SW 1271 (cell line): ENCODE measurements at places on chromosomes 1 and 21.

DNA sequence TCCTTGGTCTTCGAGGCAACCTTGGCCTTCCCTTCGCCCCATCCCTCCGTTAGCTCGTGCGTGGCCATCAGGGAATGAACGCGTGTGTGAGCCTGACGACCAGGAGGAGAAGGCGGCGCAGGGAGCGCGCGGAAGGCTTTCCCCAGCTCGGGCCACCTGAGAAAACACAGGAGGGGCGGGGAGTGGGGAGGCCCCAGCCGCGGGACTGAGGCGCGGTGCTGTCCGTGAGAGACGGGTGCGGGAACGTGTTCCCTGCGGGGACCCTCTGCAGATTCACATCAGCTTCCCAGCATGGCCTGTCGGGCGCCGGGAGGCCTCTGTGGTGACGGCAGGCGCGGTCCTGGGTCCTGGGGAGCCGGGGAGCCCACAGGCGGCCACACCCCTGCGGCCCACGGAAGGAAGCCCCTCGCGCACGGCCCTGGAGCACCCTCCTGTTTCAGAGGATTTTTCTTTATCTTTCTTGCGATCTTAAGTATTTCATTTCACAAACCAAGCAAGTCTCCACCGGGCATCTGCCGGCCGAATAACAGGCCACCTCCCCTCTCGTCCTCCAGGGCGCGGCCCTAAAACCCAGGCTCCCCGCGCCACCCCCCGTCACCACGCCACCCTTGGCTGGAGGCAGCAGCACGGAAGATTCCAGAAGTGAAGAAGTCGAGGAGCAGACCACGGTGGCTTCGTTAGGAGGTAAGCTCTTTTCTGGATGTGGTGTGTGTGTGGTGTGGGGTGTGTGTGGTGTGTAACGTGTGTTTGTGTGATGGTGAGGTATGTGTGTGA, 66.3 kb downstream of the SLC19A1 start:
- DNase-seq = no peak

- no peak for DNase-seq
These were observed 1.3 kb downstream of the FAM20B start for GRCh38 chr1:179026813-179027669.

GRCh38 chr1:2868571-2869195, 67.2 kb upstream of the TTC34 start:
- DNase-seq = no peak

DNA sequence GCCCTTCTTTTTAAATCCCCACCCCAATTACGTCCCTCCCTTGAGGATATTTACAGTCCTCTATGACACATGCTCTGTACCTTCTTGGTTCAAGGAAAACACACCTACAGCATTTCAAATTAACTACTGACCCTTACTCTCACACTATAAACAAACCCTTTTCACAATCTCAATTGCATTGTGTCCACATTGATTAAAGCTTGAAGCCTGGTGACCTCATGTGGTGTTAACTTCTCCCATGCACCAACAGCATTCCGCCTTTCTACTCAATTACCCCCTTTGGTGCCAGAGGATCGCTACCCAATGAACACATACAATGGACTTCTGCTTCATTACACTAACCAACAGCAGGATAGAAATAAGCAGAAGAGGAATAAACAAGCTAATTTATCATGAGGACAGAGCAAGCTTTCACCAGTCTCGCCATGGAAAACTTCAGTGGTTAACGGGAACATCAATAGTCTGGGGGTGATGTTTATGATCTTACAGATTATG, 15.2 kb downstream of the WLS start:
- DNase-seq = no peak

DNA sequence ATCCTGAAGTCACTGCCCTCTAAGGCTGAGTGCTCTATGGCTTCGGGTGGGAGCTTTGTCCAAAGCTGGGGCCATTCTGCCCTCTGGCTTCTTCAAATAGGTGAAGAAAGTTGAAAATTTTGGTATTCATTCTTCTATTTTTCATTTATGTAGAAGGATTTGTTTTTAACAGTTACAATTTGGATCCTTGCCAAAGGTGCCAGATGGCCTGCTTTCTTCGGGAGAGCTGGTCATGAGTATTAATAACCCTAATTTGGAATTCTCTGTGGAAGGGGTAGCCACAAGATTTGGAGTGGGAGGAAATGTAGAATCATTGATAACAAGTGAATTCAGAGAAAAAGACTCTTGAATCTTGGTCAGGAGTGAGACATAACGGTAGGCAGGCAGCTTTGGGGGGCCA, 370.4 kb upstream of the ST6GALNAC5 start:
- no peak for DNase-seq

DNA sequence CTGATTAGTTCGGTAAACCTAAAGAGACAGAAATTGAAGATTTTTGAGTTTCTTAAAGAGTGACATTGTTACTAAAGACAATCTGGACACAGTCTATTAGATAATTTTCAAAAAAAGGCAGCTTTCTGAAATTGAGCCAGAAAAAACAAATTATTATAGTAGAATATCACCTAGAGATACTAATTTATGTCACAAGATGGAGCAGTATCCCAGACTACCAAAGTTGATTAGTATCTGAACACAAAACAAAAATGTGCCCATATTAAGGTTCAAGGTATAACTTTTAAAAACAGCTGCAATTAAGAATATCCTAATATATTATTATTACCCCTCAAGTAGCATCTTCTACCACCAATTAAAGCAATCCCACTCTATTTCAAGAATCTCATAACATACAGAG, 40.5 kb upstream of the SYT2 start:
- DNase-seq = no peak

- DNase-seq = no peak
These were observed 597.1 kb downstream of the KIF26B start for GRCh38 chr1:245751726-245752470.

GRCh38 chr21:42570841-42571387, 57.3 kb downstream of the SLC37A1 start:
- no peak for DNase-seq

- DNase-seq = no peak
These were observed 29.7 kb downstream of the SSBP3 start for GRCh38 chr1:54376430-54377039.

DNA sequence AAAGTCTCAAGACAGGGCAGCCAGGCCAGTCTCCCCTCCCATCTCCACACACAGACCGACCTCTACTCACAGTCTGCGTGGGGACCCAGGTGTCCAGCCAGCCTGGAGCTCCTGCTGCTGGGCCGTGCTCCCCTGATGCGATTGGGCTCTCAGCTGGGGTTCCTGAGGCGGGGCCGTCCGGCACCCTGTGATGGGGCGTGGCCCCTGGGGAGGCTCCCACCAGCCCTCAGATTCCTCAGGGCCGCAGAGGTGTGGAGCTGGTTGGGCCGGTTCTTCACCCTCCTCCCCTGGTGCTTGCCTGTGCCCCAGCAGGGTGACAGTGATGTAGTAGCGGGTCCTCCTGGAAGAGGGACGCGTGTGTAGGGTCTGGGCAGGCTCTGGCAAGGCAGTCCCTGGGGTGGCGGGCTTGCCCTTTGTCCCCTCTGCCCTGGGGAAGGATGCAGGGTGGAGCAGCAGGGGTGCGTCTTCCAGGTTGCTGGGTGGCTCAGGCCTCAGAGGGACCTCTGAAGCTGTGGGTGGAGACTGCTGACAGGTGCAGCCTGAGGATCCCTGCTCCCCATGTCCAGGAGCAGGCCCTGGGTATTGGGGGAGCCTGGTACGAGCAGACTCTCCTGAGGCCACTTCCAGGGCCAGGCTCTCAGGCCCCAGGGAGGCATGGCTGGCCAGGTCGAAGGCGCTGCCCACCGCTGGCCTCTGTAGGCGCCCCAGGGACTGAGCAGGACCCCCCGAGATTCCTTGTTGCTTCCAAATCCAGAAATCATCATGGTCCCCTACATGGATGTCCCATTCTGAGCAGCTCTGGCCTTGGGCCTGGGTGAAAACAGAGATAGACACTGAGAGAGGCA, at the start of gene CRYBG2:
Gene CRYBG2 (minus strand): TSS at position 155 of the 845 bp plus-strand sequence. CDS start 7,473 bp downstream, outside the sequence.
- DNase-seq = no peak

DNA sequence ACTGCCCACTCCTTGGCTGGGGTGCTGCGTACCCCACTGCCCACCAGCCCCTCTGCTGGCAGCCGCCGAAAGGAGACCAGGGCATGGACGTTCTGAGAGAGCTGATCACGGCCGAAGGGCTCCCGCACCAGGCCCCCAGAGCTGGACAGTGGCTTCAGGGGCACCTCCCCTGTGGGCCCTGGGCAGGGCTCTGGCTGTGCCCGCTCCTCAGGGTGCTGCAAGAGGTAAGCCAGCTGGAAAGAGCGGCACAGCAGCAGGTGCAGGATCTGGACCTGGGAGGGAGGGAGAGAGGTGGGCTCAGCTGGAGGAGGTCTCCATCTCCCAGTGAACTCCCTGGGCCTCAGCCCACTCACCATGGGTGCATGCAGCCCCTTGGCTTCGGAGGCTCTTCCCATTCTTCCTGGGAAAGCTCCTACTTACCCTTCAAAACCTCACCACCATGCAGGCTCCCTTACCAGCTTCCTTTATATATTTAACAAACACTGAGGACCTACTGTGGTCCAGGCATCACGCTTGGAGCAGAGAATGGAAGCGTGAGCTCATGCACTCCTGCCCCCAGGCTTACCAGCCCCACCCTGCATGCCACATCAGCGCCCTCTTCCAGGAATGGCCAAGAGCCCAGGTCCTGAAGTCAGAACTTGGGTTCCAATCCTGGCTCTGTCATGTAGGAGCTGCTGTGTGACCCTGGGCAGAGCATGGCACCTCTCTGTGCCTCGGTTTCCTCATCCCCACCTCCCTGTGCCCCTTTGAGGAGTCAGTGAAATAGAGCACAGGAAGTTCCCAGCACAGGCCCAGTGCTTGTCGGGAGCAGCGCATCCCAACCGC, 6.8 kb upstream of the KIF17 start:
- DNase-seq = no peak

DNA sequence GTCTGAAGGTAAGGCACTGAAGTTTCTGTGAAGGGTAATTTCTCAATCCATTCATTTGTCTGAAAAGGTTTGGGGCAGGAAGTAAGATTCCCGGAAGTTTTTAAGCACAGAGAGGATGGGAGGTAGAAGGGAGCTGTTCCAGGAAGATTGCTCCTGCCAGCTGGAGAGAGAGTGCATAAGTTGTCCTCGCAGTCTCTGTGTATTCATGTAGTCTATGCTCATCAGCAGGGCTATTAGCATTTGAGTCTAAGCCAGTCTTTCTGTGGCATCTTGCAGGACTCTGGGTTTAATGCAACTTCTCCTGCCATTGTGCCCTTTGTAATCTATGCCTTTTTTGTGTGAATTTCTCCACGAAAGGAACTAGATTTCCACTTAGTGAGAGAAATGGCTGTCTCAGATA, 140.8 kb upstream of the FGGY start:
- no peak for DNase-seq

DNA sequence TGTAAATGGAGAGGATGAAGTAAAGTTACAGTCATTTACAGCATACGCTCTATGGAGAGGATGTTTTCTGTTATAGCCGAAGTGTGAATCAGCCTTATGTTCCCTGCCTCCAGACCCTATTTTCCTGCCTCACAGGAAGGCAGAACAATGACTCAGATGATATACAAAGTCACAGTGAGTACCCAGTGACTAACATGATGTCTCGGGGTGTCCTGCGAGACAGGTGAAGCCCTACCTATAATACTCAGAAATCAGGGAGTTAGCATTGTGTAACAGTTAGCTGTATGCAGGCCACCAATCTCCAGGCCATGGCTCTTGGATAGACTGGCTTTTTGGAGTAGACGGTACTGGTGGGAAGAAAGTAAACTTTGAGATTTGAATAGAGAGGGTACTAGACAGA, 55.6 kb upstream of the FBXO28 start:
- no peak for DNase-seq

GRCh38 chr1:230069796-230070195, 2.8 kb downstream of the GALNT2 start:
- no peak for DNase-seq

GRCh38 chr1:237671262-237671661, 219.5 kb downstream of the ZP4 start:
- DNase-seq = no peak
